IPS DF 6.9 (cell line): ENCODE measurements at places on chromosomes 11 and 22.

DNA sequence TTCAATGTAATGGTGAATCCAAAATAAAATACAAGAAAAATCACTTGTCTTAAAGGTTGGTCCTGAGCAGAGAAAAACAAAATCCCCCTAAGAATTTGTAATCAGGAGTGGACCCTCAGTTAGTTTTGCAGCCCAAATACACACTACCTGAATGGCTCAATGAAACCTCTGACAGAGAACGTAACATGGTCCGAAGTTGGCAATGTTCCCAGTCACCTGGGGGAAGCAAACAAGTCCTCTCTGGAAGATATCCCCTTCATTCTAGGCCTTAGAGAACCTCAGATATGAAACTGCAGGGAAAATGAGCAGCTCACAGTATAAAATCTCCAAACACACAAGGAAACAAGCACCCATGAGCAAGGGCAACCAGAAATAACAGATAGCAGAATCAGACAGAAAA lies 58.2 kb downstream of the MORC2 start:
- peaks cover 8% of the 10 kb centered on the region; the same call in 1 of the 2 replicates for H3K36me3 ChIP-seq
- H3K27ac ChIP-seq, result no peak overlapping the region
- no peaks in the 10 kb centered on the region for H3K27me3 ChIP-seq
- no peaks in the 10 kb centered on the region for H3K4me1 ChIP-seq
- no peak for DNase-seq

- H3K27ac ChIP-seq, result no peak overlapping the region
- H3K27me3 ChIP-seq, result peaks cover 1% of the 10 kb centered on the region; the same call in 1 of the 2 replicates
- H3K36me3 ChIP-seq, result no peaks in the 10 kb centered on the region
- DNase-seq, result no peak
- H3K4me3 ChIP-seq, result no peak overlapping the region
Observed at GRCh38 chr11:43567396-43567975, 113.1 kb upstream of the HSD17B12 start.

DNA sequence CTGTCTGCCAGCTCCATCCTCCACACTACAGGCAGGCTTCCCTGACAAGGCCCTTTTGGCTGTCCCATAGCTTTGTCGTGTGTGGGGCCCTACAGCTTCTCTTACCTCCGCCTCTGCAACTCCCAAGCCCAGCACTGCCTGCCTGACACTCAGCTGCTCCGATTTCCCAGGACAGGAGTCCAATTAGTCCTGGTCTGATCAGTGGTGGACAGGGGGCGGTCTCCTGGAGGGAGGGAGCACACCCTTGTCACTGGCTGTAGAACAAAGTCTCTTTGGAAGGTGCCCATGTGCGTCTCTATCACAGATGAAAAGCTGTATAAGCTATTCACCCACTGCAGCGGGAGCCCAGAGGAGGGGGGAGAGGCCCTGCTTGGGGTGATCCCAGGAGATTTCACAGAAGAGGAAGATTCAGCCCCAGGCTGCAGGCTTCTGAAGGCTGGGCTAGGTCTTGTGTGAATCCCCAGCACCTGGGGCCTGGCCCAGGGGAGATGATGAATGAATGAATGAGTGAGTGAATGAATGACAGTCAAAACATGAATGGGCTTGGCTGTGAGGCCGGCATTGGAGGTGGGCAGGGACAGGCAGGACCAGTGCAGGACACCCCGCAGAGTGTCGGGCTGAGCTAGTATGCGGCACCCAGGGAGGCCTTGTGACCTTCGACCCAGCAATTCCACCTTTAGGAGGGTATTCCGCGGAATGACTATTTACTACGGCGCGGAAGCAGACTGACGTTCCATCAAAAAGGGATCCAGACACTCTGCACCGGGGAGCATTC lies 142.4 kb downstream of the CACNA1I start:
- H3K4me1 ChIP-seq, result peaks cover 3% of the 10 kb centered on the region; the same call in 1 of the 2 replicates
- no peak overlapping the region for H3K4me3 ChIP-seq
- no peak overlapping the region for H3K27ac ChIP-seq
- no peaks in the 10 kb centered on the region for H3K36me3 ChIP-seq
- no peaks in the 10 kb centered on the region for H3K27me3 ChIP-seq
- no peak for DNase-seq

- no peak for DNase-seq
- H3K27me3 ChIP-seq, result no peaks in the 10 kb centered on the region; the same call in 1 of the 2 replicates
Observed at GRCh38 chr11:65554057-65554818, 3.9 kb downstream of the LTBP3 start.

- no peak overlapping the region for H3K4me3 ChIP-seq
- no peaks in the 10 kb centered on the region for H3K27me3 ChIP-seq
- no peaks in the 10 kb centered on the region for H3K4me1 ChIP-seq
- no peak for DNase-seq
- H3K36me3 ChIP-seq, result no peaks in the 10 kb centered on the region
- H3K27ac ChIP-seq, result no peak overlapping the region
Observed at GRCh38 chr11:1796413-1797011, 32.8 kb upstream of the CTSD start.

DNA sequence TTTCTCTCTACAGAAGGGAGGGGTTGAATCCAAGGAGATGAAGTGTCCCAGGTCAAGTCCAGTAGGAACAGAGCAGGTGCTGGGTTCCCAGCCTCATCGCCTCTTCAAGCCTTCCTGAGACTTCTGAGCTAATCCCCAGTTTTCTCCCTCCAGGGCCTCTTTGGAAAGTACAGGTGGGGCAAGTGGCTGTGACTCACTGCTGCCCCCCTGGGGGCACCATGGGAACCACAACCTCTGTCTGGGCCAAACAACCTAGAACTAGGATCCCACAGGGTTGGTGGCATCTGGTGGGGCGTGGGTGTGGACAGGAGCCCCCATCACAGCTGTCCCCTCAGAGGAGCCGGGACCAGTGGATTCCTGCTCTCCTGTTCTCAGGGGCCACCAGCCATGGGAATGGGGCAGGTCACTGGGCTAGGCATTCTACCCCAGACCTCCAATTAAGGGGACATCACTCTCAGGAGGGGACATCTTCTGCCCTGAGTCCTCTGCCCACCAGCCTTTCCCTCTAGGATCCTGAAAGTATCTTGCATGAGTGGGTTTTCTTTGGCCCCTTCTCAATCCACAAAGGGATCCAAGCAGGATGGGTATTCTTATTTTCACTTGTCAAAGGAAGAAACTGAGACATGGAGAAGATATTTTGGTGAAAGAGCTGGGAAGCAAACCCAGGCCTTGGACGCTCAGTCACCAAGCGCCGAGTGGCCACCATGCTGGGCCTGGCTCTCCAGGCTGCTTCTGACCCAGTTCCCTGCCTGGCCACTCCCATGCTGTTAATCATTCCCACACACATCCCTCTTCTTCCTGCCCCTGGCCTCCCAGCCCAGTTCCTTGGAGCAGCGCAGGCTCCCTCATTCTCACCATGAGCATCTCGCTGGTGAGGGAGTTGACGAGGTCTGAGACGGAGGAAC lies 23.8 kb downstream of the LRRC10B start:
- no peaks in the 10 kb centered on the region for H3K36me3 ChIP-seq
- H3K27me3 ChIP-seq, result no peaks in the 10 kb centered on the region
- H3K4me1 ChIP-seq, result peaks cover 6% of the 10 kb centered on the region
- H3K27ac ChIP-seq, result no peak overlapping the region
- H3K4me3 ChIP-seq, result no peak overlapping the region
- DNase-seq, result peak; percentile 76

DNA sequence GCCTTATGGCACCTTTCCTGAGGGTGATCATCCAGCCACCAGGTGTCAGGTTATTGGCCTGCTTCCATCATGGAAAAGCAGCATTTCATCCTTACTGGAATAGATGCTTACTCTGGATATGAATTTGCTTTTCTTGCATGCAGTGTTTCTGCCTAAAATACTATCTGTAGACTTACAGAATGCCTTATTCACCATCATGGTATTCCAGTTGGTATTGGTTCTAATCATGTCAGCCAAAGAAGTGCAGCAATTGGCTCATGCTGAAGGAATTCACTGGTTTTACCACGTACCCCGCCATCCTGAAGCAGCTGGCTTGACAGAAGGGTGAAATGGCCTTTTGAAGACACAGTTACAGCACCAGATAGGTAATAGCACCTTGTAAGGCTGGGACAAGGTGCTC lies 194.2 kb downstream of the AASDHPPT start:
- H3K27ac ChIP-seq, result no peak overlapping the region
- DNase-seq, result no peak
- no peaks in the 10 kb centered on the region for H3K4me1 ChIP-seq
- no peak overlapping the region for H3K4me3 ChIP-seq
- no peaks in the 10 kb centered on the region for H3K36me3 ChIP-seq
- no peaks in the 10 kb centered on the region for H3K27me3 ChIP-seq

DNA sequence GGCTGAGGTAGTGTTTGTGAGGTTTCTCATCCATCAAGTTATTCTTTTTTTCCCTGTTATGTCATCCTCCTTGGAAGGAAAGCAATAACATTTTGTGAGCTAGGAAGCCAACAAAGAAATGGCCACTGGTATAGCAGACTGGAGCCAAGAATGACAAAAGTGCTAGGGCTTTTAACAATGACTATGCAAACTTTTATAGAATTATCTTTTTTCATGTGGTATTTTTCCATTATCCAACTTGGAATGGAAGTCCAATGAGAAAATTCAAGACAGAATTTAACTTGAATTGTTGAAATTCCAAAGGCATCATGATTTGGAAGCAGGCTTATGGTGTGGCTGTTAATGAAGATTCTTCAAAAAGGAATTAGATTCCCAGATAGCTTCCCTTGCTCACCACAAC lies 216.4 kb upstream of the PDGFD start:
- no peaks in the 10 kb centered on the region for H3K27me3 ChIP-seq
- H3K36me3 ChIP-seq, result no peaks in the 10 kb centered on the region
- H3K4me1 ChIP-seq, result no peaks in the 10 kb centered on the region
- DNase-seq, result no peak
- H3K4me3 ChIP-seq, result no peak overlapping the region

- H3K36me3 ChIP-seq, result no peaks in the 10 kb centered on the region
- H3K27ac ChIP-seq, result no peak overlapping the region
- no peak overlapping the region for H3K4me3 ChIP-seq
- H3K27me3 ChIP-seq, result no peaks in the 10 kb centered on the region
- no peaks in the 10 kb centered on the region for H3K4me1 ChIP-seq
- no peak for DNase-seq
Observed at GRCh38 chr11:6895010-6895409, 2.7 kb upstream of the OR2D2 start.

DNA sequence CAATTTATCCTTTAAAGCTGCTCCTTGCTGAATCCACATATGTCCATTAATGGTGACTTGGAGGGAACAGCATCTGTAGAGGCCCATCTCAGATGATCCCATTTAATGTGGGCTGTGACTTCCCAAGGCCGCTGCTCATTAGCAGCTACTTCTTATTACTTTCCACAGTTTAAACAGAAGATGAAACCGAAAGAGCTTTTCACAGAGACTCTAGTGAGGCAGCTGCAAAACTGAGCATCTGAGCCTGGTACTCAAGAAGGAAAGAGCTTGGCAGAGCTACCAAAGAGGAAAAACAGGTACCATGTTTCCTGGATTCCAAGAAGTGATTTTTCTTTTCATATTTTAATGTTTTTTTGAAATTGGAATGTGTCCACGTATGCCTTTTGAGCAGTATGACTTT lies 110.5 kb upstream of the NARS2 start:
- H3K27me3 ChIP-seq, result no peaks in the 10 kb centered on the region
- no peak overlapping the region for H3K4me3 ChIP-seq
- H3K36me3 ChIP-seq, result no peaks in the 10 kb centered on the region
- DNase-seq, result no peak
- peaks cover 5% of the 10 kb centered on the region; the same call in 1 of the 2 replicates for H3K4me1 ChIP-seq

DNA sequence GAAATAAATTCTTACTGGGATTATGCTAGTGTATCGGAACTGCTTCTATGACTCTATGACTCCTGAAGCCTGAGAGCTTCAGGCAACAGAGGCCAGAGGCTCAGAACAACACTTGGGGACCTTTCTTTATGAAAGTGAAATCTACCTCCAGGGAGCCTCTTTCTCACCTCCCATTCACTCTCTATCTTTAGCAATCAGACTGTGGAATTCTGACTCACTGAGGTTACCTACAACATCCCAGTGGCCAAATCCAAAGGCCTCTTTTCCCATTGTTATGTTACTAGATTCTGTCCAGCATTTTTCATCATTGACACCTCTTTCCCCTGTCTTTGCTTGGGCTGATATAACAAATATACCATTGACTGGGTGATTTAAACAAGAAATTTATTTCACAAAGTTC lies 14.1 kb upstream of the CYB5R2 start:
- no peaks in the 10 kb centered on the region for H3K27me3 ChIP-seq
- no peaks in the 10 kb centered on the region; the same call in 1 of the 2 replicates for H3K4me1 ChIP-seq
- H3K27ac ChIP-seq, result no peak overlapping the region
- no peak overlapping the region for H3K4me3 ChIP-seq
- DNase-seq, result no peak

DNA sequence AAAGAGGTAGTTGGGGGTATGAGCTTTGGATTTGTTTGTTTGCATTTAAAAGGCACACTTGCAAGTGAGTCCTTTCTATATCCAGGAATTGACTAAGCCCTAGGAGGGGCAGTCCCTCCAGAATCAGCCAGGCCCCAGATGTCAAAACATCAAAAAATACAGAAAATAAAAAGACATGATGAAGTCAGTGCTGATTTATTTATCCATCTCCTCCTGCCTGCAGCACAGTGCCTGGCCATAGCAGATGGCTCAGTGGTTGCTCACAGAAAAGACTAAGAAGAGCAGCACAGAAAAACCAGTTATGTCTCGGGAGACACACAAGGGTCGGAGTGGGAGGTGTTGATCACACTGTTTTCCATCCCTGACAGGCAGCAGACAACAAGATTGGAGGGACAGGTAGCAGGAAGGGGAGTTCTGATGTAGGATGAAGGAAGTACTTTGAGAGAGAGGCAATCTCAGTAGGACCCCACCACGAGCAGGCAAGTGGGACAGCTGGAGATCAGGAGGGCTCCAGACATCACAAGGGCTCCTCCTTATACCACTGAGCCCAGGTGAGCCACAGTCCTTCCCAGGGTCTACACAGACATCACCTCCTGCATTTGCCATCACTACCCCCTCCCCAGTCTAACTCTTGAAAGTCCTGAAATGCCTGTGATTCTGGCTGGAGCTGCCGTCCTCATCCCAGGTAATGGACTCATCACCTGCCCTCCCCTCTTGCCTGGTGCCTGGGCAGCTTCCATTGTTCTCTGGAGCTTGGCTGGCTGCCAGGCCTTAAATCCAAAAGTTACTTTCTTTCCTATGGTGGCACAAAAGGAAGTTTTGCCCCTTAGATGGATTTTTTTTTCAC lies 32.3 kb downstream of the TMPRSS5 start:
- no peaks in the 10 kb centered on the region for H3K27me3 ChIP-seq
- no peaks in the 10 kb centered on the region for H3K36me3 ChIP-seq
- no peak overlapping the region for H3K4me3 ChIP-seq
- H3K27ac ChIP-seq, result no peak overlapping the region
- no peak for DNase-seq

DNA sequence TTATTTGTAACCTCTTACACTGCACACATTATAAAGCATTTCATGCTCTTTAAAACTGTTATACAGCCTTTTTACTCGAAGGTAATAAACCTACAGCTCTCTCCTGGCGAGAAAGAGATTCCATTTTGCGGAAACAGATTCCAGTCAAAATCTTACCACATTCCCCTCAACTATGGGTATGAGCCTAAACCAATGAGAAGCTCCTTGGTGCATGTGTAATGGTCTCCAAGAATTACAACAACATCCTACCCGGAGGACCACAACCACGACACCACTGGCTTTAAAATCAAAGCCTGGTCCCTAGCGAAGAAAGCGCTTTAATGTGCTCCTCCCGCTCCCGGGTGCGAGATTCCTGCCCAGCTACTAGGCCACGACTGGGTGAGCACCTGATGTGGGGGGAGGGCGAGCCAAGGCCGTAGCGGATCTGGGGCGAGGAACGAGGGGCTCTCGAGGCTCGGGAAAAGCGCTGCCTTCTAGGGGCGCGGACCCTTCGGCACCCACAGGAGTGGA lies 821 bp downstream of the CELF1 start:
- H3K4me1 ChIP-seq, result no peaks in the 10 kb centered on the region
- no peak overlapping the region for H3K27ac ChIP-seq
- no peaks in the 10 kb centered on the region for H3K36me3 ChIP-seq
- H3K27me3 ChIP-seq, result no peaks in the 10 kb centered on the region
- H3K4me3 ChIP-seq, result peak overlapping the region; percentile 85

- H3K4me1 ChIP-seq, result peaks cover 5% of the 10 kb centered on the region
- no peaks in the 10 kb centered on the region for H3K36me3 ChIP-seq
- H3K27ac ChIP-seq, result no peak overlapping the region
- no peaks in the 10 kb centered on the region for H3K27me3 ChIP-seq
Observed at GRCh38 chr11:8227156-8228152, 36.2 kb downstream of the LMO1 start.
